ENCODE measurements at places on chromosomes 3 and 15. TPM values are rescaled to one million over a fixed set of nuclear protein-coding genes. Genes with fewer than 3 reads are reported as not detected.

CLDN18 gene
- polyA plus RNA-seq = not detected

ROBO2 gene
- not detected for polyA plus RNA-seq

GRCh38 chr3:197327701-197328100, 29.3 kb upstream of the DLG1 start:
- H3K4me1 ChIP-seq = peaks cover 6% of the 10 kb centered on the region
- H3K4me3 ChIP-seq = no peak overlapping the region
- no peak for DNase-seq
- H3K36me3 ChIP-seq = no peaks in the 10 kb centered on the region
- no peak overlapping the region for H3K27ac ChIP-seq

- DNase-seq = no peak
- H3K27me3 ChIP-seq = peaks cover 5% of the 10 kb centered on the region
- H3K4me1 ChIP-seq = no peaks in the 10 kb centered on the region
- H3K36me3 ChIP-seq = no peaks in the 10 kb centered on the region
- no peak overlapping the region for H3K4me3 ChIP-seq
These were observed 149.4 kb downstream of the IMPG2 start for GRCh38 chr3:101170806-101171558.

DNA sequence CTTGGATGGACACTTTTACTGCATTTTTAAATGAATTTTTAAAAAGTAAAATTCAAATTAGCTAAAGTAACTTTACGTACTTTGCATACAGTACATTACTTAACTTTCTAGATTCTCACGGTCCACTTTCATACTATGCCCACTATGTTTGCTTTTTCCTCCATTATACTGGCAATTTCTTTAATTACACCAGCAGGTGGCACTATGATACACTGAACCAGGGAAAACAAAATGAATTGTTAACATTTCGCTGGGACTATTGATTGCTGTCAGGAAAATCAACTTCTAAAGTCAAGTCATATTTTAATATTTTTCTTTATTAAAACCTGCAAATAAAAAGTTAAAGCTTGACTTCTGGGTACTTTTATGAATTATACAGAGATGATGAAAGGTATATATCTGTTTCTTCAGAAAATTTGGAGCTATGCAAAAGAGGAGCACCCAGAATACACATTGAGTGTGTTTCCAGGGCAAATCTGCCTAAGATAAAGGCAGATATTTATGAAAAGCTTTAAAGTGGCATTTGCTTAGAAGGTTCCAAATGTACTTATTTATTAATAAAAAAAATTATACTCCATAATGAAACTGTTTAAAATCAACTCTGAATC, 21.8 kb upstream of the POU1F1 start:
- H3K36me3 ChIP-seq = no peaks in the 10 kb centered on the region
- no peak overlapping the region for H3K4me3 ChIP-seq
- H3K27me3 ChIP-seq = no peaks in the 10 kb centered on the region
- H3K4me1 ChIP-seq = no peaks in the 10 kb centered on the region
- DNase-seq = no peak
- no peak overlapping the region for H3K27ac ChIP-seq

- no peak overlapping the region for H3K4me3 ChIP-seq
- DNase-seq = no peak
- H3K27ac ChIP-seq = no peak overlapping the region
- peaks cover under 1% of the 10 kb centered on the region for H3K36me3 ChIP-seq
- H3K27me3 ChIP-seq = no peaks in the 10 kb centered on the region
- no peaks in the 10 kb centered on the region for H3K4me1 ChIP-seq
These were observed 651.9 kb downstream of the NLGN1 start for GRCh38 chr3:174049472-174049871.

- H3K4me3 ChIP-seq = no peak overlapping the region
- no peaks in the 10 kb centered on the region for H3K27me3 ChIP-seq
- no peak overlapping the region for H3K27ac ChIP-seq
- no peak for DNase-seq
These were observed 1351.5 kb downstream of the ZPLD1 start for GRCh38 chr3:103786296-103786695.

GRCh38 chr3:193231201-193231600, 9.8 kb upstream of the PLAAT1 start:
- no peaks in the 10 kb centered on the region for H3K4me1 ChIP-seq
- no peak overlapping the region for H3K27ac ChIP-seq
- no peaks in the 10 kb centered on the region for H3K36me3 ChIP-seq
- no peak overlapping the region for H3K4me3 ChIP-seq

- no peak for DNase-seq
- peaks cover 38% of the 10 kb centered on the region for H3K4me1 ChIP-seq
- H3K27ac ChIP-seq = no peak overlapping the region
- no peak overlapping the region for H3K4me3 ChIP-seq
- peaks cover 2% of the 10 kb centered on the region for H3K36me3 ChIP-seq
- H3K27me3 ChIP-seq = peaks cover 33% of the 10 kb centered on the region
These were observed 393.6 kb upstream of the PROK2 start for GRCh38 chr3:72178463-72179106.

DNA sequence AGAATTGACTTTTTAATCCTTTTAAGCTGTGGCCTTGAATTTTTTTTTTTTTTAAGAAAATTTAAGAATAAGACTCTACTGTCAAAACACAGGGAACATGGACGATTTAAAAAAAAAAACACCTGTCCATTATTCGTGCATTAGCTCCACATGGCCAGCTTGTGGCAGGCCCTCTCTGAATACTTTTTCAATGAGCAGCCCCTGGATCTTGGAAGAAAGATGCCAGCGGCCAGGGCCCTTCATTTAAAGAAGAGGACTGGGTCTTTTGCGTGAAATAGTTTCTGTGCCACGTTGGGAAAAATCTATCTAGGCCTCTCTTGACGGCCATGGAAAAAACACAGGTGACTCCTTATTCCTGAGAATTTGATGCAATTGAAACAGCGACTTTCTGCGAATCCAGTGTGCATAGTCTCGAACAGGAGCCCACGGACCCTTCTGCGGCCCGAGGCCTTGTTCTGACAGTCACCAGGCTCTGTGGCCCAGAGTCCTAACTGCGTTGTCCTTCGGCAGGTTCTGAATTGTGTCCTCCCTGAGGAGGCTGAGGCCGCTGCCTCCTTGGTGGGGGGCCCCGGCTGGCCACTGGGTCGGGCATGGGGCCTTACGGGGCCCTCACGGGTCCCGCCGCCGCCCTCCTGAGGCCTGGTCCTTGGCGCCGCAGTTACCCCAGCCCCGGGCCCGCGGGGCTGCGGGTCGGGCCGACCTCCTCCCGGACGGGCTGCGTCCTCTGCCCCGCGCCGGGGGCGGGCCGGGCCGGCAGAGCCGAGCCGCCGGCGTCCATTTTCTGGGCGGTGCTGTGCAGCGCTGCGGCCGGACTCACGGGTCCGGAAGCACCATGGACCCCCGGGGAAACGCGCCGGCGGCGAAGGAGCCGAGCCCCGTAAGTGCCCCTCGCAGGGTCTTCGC, 33.5 kb downstream of the ZBTB38 start:
- peak overlapping the region; percentile 94 for H3K27ac ChIP-seq
- peaks cover 20% of the 10 kb centered on the region for H3K4me1 ChIP-seq
- H3K27me3 ChIP-seq = no peaks in the 10 kb centered on the region

DNA sequence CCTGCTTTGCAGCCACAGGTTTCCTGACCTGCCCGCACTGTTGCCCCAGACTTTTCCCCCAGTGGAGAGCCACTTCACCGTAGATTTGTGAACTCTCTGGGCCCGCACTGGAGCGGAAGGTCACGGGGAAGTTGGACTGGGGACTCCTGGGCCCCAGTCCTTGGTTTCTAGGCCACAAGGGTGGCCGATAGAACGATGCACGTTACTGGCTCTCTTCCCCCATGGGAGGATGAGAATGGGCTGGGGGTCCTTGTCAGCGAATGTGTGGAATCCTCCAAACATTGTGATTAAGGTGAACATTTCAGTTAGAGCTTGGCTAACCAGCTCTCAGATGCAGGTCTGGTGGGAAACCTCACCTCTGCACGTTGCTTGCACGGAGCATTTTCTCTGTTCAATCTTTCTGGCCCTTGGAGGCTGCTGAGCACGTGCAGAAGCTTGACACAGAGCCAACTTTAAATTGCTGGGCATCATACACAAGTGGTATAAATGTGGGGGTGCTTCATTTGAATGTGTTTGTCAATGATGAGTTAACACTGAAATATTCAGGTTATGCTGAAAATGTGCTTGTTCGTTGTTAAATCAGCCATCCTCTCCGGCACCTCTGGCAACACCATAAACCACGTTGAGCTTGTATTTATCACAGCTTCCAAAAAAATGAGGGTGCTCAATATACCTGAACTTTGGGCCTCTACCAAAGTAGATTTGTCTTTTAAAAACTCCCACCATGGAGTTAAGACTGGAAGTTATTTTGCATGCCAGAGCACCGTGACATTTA, 976 bp downstream of the DIS3L start:
- H3K27ac ChIP-seq = peak overlapping the region; percentile 95
- DNase-seq = peak; percentile 8
- H3K36me3 ChIP-seq = no peaks in the 10 kb centered on the region
- no peaks in the 10 kb centered on the region for H3K27me3 ChIP-seq
- H3K4me3 ChIP-seq = peak overlapping the region; percentile 83

DNA sequence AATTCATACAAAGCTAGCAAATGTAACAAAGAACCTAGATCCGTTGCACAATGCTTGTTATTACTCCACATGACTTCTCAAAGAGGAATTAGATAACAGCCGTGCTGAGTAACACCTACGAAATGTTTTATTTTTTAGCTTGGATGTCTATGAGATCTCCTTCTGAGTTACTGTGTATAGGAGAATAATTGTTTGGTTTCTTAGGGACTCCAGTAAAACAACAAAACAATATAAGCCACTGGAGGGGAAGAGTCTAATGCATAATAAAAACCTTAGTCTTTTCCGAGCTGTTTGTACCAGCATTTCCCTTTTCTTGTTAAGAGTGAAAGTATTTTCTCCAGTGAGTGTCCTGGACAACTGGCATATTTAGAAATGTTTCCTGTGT, 15.6 kb downstream of the SNAP23 start:
- no peaks in the 10 kb centered on the region for H3K36me3 ChIP-seq
- H3K4me1 ChIP-seq = peaks cover 13% of the 10 kb centered on the region
- no peaks in the 10 kb centered on the region for H3K27me3 ChIP-seq
- H3K27ac ChIP-seq = no peak overlapping the region

DNA sequence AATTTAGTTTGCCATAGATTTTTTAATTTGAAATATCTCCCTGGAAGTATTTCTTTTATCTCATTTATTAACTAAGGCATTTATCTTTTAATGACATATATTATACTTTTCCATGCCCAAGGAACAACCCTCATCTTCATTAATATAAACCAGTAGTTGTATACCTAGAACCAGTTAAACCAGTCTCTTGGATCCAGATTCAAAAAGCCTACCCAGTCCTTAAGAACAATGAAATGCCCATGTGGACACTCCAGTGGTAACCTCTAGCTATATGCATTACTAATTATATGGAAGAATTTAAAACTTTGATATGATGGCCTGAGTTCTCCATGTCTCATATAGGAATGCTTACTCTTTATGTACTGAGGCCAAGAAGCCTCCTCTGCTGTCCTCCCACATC, 4.8 kb downstream of the SIDT1 start:
- peak overlapping the region; percentile 79 for H3K27ac ChIP-seq
- no peak overlapping the region for H3K4me3 ChIP-seq
- H3K4me1 ChIP-seq = peaks cover 56% of the 10 kb centered on the region
- no peak for DNase-seq

- H3K36me3 ChIP-seq = no peaks in the 10 kb centered on the region
- H3K27me3 ChIP-seq = peaks cover 10% of the 10 kb centered on the region
- no peak overlapping the region for H3K4me3 ChIP-seq
These were observed 31.5 kb upstream of the VEPH1 start for GRCh38 chr3:157534725-157535161.

GRCh38 chr3:12679468-12679867, 15.6 kb upstream of the RAF1 start:
- no peaks in the 10 kb centered on the region for H3K36me3 ChIP-seq
- no peak overlapping the region for H3K4me3 ChIP-seq
- no peak overlapping the region for H3K27ac ChIP-seq
- H3K4me1 ChIP-seq = no peaks in the 10 kb centered on the region

DNA sequence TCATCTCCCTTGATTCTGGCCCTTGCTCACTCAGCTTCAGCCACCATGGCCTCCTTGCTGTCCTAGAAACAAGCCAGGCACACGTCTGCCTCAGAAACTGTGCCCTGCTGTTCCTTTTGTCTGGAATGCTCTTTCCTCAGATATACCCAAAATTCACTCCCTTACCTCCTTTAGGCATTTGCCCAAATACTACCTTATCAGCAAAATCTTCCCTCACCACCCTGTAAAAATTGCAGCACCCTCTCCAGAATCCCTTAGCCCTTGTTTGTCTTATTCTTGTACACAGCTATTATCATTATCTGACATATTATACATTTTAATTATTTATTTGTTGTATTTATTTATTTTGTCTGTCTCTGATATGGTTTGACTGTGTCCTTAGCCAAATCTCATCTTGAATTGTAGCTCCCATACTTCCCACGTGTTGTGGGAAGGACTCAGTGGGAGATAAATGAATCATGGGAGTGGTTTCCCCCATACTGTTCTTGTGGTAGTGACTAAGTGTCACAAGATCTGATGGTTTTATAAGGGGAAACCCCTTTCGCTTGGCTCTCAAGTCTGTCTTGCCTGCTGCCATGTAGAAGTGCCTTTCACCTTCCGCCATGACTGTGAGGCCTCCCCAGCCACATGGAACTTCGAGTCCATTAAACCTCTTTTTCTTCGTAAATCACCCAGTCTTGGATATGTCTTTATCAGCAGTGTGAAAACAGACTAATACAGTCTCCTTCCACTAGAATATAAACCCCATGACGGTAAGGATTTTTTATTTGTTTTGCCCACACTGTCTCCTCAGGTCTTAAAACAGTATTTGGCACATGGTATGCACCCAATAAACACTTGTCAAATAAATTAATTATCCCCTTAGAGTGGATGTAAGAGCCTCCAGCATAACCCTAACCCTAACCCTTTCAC, 60.0 kb upstream of the STT3B start:
- DNase-seq = no peak
- H3K4me1 ChIP-seq = peaks cover 22% of the 10 kb centered on the region
- H3K27ac ChIP-seq = no peak overlapping the region
- H3K36me3 ChIP-seq = peaks cover 10% of the 10 kb centered on the region
- H3K4me3 ChIP-seq = no peak overlapping the region

DNA sequence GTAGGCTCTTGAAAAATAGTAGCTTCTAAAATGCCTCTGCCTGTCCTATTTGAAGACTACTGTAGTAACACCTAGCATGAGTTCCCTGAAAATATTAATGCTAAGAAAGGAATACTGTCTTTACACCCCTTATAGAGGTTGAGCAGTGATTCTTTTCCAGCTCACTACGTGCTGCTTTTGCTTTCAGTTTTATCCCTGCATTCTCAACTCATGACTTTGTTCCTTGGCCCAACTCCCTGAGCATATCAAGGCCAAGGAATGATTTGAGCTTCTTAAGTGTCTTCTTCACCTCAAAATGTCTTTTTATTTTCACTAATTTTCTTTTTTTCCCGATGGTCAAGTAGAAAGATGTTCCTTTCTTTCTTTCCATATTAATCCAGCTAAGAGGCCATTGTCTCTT, 16.5 kb upstream of the P2RY13 start:
- no peaks in the 10 kb centered on the region for H3K36me3 ChIP-seq
- DNase-seq = no peak
- H3K4me1 ChIP-seq = peaks cover 6% of the 10 kb centered on the region
- peaks cover 21% of the 10 kb centered on the region for H3K27me3 ChIP-seq
- H3K27ac ChIP-seq = no peak overlapping the region

- DNase-seq = no peak
- peaks cover 3% of the 10 kb centered on the region for H3K27me3 ChIP-seq
- no peak overlapping the region for H3K4me3 ChIP-seq
- no peaks in the 10 kb centered on the region for H3K4me1 ChIP-seq
- H3K27ac ChIP-seq = no peak overlapping the region
These were observed 28.3 kb downstream of the CERS3 start for GRCh38 chr15:100500226-100500990.
